NCI-H1436 (cell line): ENCODE measurements at places on chromosomes 11 and 22.

- DNase-seq, result no peak
Measured at GRCh38 chr22:24144056-24144777, 37.1 kb upstream of the SUSD2 start.

GRCh38 chr11:20054584-20054983 is 105.7 kb downstream of the DBX1 start:
- DNase-seq, result no peak

DNA sequence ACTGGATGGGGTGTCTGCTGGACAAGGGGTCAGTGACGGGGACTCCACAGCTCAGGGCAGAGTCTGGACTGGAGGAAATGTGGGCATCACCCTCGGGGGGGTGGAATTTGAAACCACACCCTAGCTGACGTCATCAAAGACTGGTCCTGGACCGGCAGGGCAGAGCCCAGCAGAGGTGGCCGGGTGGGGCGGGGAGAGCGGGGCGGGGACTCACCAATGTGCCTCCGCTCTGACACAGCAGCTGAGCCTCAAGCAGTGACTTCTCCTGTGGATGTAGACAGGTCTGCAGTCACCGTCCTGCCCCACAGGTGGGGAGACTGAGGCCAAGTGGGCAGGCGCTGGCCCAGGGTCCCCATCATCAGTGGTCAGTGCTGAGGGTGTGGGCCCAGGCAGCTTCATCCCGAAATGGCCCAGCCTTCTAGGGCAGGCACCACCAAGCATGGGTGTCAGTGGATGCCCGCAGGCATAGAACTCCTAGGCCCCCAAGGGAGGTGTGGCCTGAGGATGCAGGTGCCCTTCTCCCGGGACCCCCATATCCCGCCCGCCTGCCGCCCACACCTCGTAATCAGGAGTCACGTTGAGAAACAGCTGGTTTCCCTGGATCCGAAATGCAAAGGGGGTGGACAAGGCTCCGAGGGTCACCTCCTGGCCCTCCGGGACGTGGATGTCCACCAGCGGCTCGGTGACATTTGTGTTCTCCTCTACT is 603 bp downstream of the CDHR5 start:
- no peak for DNase-seq

DNA sequence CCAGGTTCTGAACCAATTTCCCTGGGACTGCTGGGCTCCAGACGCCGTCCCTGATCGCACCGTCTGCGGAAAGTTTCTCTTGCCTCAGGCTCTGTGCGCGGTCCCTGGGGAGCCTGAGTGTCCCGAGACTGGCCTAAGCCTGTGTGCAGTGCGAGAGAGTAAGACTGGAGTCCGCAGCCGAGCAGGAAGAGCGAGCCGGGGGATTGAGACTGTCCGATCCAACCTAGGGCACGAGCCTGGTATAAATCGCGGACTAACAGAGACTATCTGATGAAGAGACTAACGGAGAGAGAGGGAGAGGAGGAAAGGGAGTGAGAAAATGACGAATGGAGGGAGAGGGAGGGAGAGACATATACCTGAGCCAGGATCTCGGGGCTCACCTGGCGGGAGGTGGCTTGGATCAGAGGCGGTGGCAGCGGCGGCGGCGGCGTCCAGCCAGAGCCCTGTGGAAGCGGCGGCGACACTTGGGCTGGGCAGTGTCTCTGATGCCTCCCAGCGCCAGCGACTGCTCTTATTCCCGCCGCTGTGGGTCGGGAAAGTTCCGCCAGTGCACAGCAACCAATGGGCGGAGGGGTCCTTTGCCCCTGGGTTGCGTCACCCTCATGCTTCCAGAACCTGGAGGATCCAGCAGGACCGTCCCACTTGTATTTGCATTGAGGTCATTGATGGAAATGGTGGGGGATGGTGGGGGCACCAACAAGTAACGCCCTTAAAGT is at the start of gene CALCA:
Gene CALCA, minus strand, starts transcription at position 487 of the 716 bp plus-strand sequence. CDS start 1,159 bp downstream, outside the sequence.
- DNase-seq, result peak; percentile 64

GRCh38 chr11:120029321-120029720 is 108.6 kb downstream of the TRIM29 start:
- no peak for DNase-seq

DNA sequence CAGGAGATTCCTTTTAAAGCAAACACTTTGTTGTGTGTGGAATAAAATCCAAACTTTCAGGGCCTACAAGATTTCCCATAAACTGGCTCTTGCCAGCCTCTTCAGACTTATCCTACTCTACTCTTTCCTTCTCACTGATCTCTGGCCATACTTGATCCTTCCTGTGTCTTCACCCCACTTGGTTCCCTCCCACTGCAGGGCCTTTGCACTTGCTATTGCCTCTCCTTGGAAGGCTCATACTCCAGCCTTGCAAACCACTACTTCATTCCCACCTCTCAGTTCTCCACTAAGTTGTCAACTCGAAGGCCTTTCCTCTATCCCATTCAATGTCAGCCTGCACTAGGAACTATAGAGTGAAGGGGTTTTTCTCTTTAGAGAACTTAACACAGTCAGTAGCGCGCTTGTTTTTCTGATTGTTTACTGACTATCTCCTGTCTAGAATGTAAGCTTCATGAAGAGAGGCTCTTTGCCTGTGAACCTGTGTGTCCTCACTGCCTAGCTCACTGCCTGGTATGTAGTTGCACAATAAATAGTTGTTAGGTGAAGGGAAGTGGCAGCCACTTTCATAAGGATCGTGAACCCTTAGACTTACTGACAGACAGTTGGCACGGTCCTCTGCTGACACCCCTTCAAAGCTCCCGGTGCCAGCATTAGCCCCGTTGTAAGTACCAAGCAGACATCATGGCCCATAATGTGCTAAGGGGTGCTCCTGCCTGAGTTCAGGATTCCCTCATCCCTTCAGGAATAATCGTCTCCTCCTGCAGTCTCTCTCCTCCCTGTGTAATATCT is 833 bp upstream of the ME3 start:
- DNase-seq, result no peak

DNA sequence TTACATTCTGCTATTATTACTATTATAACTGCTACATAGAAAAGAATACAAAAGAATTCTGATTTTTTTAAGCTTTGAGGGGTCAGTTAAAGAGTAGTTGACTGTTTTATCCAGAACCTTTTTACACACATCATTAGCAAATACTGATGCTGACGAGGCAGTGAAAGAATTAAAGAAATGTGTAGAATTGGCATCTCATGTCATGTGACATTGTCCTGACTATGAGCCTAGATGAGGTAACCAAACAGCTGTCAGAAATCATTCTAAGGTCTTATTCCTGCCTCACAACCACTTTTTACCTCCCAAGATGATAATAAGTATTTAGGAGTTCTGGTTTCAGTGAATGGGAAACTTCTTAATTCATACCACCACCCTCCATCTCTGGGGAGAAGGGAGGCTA is 121.0 kb downstream of the SLC1A2 start:
- DNase-seq, result no peak

- no peak for DNase-seq
Measured at GRCh38 chr11:112292785-112293407, 32.2 kb upstream of the PLET1 start.

DNA sequence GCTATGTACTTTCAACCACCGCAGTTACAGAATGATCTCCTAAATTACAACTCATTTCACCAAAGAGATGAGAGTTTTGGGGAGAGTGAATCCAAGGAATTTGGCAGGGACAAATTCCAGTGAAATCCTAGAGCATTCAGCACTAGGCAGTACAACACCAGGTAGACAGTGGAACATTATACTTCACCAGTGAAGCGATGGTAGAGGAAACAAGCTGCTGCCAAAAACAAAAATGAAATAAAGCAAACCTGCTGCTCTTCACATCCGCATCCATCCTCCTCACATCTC is 16.9 kb downstream of the SMCO4 start:
- no peak for DNase-seq

- no peak for DNase-seq
Measured at GRCh38 chr11:104028476-104029263, 7.8 kb upstream of the DDI1 start.

- no peak for DNase-seq
Measured at GRCh38 chr11:10722307-10722706, 28.7 kb upstream of the CTR9 start.

DNA sequence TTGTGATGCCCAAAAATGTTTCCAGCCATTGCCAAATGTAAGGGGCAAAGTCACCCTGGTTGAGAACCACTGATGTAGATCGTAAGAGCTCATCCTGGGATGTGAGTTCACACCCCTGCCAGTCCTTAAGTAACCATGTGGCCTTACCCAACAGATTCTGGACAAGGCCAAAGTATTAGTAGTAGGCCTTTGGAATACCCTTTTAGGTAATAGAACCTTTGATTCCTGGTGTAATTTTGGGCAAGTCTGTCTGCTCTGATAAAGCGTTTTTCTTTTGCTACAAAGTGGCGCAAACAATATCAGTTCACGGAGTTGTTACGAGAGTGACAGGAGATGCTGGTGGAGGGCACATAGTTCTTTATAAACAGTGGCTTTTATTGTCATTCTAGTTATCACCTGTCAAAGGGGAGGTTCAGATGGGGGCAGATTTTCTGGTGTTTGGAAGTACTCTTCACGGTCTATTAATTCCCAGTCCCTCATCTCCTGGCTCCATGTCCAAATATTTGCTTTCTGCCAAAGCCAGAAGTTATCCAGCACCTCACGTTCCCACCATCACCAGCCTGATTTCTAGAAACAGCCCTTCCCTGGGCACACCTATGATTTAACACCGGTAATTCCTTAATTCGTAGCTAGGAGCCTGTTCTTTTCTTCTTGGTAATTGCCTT is 73.8 kb upstream of the CRYBB3 start:
- DNase-seq, result no peak

- DNase-seq, result no peak
Measured at GRCh38 chr11:121755191-121755590, 302.4 kb upstream of the SORL1-AS1 start.

GRCh38 chr11:3022982-3023381 is 30.9 kb upstream of the NAP1L4 start:
- DNase-seq, result no peak
